NCI-H2171 (cell line): ENCODE measurements at places on chromosomes 12 and 14.

- DNase-seq = no peak
These were observed 10.9 kb upstream of the MYL2 start for GRCh38 chr12:110931315-110931728.

DNA sequence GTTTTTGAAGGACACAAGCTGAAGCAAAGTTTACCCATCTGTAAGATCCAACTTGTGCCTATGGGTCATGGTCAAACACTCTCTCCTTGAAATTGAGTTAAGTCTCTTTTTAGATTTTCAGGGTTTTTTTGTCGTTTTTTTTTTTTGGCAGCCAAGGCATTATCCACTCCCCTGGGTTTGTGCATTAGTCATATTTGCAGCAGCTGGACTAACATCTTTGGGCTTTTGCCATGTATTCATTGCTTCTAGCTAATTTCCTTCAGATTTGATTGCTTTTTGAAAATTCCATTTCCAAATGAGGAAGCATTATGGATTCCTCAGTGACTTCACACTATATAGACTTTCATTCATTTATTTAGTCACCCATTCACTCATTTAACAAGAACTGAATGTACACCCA lies 80.3 kb upstream of the SRRM4 start:
- DNase-seq = no peak

GRCh38 chr12:22573181-22573580 lies 28.8 kb upstream of the C2CD5 start:
- no peak for DNase-seq

DNA sequence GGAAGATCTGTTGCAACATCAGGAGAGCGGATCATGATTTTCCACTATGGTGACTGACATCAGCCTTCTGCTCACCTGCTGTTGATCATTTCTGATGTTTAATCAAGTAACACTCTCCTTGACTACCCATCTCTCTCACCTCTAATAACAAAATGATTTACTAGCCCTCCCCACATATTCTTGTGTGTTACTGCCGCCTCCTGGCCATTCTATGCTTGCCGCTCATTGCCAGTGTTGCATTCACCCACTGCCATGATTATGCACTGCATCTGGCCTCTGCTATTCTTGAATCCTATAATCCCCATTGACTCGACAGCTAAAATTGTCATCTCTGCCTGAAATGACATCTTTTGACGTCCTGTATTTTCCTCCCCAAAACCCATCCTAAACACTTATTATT lies 113.8 kb downstream of the RERGL start:
- no peak for DNase-seq

- no peak for DNase-seq
These were observed 475.6 kb upstream of the SOX5 start for GRCh38 chr12:24424889-24425600.

DNA sequence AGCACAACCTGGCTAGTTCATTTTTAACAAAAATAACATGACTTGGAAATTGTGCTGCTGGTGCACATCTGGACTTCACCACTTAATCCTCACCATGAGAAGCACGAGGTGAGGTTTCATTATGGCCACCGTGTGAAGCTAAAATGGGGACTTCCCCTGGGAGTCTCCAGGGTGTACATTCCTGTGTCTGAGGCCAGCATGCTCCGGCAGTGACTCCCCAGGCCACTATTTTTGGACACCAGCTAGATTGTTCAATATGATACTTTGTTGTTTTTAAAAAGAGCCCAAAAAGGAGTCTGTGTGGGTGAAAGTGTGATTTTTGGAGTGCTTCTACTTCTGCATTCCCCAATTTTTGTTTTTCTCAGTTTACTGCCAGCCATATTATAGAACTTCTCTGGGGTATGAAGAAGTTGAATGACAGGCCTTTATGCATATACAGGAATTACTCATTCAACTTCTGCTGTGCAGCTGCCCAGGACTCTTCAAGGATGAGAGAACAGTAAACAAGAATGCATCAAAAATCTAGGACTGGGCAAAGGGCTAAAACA lies 16.9 kb upstream of the AICDA start:
- DNase-seq = no peak

DNA sequence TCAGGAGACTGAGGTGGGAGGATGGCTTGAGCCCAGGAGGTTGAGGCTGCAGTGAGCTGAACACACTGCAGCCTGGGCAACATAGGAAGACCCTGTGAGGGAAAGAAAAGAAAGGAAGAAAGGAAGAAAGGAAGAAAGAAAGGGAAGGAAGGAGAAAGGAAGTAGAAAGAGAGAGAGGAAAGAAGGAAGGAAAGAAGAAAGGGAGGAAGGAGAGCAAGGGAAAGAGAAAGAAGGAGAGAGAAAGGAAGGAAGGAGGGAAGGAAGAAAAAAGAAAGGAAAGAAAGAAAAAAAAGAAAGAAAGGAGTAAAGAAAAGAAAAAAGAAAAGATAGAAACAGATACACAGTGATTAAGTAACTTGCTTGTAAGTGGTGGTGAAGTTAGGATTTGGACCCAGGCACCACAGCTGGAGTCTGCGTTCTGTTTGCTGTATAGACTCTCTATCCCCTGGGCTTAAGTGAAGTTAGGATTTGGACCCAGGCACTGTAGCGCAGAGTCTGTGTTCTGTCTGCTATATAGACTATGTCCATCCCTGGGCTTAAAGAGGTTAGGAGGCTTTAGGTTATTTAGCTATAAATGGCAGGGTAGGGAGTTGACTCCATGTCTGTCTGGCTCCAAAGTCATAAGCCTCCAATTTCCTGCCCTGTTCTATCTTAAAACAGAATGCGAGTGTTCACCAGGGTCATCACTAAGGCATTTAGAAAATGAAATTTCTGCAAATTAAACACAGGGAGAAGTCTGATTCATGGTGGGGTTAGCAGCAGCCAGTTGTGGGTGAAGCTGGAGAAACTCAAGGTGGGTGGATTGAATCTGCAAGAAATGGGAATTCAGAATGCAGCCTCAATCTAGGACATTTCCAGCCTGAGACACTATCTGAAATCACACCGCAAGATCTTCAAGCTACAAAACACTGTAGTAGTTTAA lies 13.3 kb upstream of the C12orf75 start:
- no peak for DNase-seq

DNA sequence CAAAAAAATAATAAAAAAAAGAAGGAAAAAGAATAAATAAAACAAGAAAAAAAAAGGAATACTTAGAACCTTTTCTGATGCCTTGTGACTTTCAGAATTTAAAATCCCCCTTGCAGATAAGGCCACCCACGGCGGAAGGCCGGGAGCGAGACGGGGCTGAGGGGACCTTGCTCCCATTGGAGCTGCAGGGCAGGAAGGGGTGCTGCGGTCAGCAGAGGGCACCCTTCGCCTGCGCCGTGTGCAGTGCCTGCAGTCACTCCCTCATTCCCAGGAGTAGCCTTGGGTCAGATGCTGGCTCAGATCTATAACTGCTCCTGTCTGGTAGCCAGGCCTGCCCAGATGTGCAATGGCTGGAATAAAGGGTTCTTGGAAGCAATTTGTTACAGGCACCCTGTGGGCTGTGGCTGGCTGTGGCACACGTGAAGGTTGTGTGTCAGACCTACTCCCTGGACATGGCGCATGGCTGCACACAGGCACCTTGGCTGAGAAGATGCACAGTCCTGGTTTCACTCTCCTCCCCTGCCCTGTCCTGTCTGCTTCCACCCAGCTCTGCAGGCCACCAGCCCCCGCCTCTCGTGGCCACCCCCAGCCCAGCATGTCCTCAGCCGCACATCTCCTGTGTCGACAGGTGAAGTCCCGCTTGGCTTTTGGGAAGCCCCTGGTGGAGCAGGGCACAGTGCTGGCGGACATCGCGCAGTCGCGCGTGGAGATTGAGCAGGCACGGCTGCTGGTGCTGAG lies 13.4 kb upstream of the ALDH2 start:
- DNase-seq = no peak

DNA sequence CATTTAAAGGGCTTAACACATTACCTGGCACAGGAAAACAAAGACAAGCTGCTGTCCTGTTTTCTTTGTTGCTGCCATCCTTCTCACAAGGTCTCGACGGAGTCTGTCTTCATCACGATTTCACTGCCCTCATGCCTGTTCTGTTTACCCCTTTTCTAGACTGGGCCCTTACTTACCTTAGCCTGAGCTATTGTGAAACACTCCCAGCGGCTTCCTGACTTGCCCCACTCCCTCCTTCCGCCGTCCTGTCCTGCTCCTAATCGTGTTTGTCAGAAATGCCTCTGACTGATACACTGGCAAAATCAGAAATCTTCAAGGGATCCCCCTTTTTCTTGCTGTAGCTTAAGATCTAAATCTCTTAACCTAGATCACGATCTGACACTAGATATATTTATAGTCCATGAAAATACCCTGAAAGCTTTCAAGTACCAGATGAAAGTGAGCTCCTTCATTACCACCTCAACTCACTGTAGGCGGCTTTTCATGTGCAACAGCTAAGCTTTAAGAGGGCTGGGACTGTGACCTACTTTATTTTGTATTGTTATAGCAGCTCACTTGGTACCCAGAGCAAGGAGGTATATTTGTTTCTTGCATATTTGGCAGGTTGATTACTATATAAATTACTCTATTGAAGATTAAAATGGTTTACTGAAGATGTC lies 32.1 kb downstream of the TECPR2 start:
- DNase-seq = no peak

GRCh38 chr14:36057452-36058116 lies 118.9 kb downstream of the PTCSC3 start:
- DNase-seq = no peak

GRCh38 chr12:28939427-28939826 lies 209.7 kb upstream of the FAR2 start:
- no peak for DNase-seq

DNA sequence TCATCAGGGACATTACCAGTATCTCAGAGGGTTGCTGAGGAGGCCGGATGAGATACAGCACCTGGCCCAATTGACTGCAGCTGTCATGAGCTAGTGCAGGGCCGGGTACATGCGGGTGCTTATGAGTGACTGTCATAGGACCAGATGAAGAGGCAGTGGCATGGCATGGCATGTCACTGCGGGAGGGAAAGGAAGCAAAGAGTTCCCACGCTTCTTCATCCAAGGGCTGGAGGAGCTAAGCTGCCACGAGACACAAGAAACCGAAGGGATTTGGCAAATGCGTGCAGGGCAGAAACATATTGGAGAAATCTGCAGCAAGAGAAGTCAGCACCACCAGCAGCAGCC lies 10.7 kb upstream of the GPX2 start:
- no peak for DNase-seq

DNA sequence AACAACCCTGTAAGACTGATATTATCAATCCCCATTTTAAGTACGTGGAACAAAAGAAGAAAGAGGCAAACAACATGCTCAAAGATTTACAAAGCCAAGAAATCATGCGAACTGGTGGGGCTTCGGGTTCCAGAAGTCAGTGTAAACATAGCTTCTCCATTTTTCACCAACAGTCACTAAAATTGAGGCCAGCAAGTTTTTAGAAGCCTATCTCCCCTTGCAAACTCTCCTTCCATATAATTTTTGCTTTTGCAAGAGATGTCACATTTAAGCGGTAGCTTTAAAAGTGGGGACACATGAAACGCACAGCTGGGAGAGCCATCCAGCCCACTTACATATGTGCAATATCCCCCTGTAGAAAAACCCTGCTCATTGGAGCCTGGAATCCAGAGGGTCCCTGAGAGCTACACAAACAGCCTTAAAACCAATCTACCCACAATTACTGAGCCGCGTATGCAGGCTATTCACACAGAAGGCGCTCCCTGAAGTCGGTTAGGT lies 797 bp downstream of the SLC11A2 start:
- no peak for DNase-seq

GRCh38 chr12:70031046-70031445 lies 206.0 kb downstream of the MYRFL start:
- DNase-seq = peak; percentile 78

- no peak for DNase-seq
These were observed 58.5 kb downstream of the NIN start for GRCh38 chr14:50772412-50772811.

- peak; percentile 63 for DNase-seq
These were observed 37.0 kb upstream of the NT5DC3 start for GRCh38 chr12:103877934-103878510.

DNA sequence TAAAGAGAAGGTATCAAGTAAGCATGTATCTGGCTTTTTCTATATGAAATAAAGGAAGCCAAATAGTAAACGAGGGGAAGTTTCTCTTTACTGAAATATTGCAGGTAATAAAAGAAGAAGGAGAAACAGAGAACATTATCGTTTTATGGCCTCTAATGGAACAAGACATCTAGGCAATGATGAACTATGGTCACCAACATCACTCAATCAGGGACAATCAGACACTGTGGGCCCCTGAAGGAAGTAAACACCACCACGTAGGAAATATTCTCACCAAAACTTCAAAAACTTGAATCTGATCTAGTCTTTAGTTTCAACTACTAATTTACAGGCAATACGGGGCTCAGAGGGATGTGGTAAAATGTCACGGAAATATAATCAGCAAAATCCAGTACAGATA lies 15.9 kb downstream of the HEBP1 start:
- no peak for DNase-seq

GRCh38 chr14:102805371-102805891 lies 28.2 kb downstream of the TRAF3 start:
- no peak for DNase-seq

- no peak for DNase-seq
These were observed 71.8 kb downstream of the MYRFL start for GRCh38 chr12:69896653-69897381.

DNA sequence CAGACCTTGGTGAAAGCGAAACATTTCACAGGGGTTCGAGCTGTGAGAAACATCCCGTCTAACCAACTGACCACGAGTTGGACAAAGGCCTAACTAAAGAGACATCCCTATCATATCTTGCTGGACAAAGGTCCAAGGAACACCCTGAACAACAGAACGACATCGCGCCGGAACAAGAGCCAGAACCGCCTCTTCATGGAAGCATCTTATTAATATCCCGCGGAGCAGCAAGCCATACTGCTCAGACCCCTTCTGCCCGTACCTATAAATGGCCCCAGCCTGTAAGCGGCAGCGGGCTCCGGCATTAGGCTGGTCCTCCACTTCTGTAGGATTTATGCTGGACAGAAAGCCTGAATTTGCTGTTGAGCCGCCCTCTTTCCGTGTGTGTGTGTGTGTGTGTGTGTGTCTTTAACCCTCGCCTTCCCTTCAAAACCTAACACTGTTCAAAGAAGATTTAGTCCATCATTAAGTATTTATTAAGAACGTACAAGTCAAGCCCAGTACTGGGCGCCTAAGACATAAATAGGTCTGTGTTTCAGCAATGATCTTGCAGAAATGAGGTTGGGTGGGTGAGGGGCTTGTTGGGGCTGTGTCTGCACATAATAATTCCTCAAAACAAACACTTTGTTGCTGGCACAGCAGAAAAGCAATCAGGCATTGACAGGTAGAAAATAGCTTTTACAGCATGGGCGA lies 1.9 kb downstream of the SLC6A15 start:
- no peak for DNase-seq

DNA sequence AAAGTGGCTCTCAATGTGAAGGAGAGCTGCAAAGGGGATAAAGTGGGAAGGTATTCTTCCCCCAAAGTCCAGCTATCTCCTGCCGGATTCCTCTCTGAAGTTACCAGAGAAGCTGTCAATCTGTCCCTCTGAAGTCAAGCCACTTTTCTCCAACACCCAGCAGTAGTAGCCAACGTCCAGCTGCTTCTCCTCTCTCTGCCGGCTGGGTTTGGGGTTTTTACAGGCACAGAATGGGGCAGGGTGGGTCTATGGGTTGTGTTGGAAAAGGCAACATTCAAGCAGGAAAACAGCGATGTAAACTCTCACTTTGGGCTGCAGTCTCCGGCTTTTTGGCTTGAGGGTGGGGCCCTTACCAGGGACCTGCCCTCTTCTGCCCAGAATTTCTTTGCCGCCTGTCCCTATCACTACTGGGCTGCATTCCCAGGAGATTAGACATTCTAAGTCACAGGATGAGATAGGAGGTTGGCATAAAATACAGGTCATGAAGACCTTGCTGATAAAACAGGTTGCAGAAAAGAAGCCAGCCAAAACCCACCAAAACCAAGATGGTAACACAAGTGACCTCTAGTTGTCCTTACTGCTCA lies 16.3 kb downstream of the CAPZA3 start:
- DNase-seq = no peak
